ENCODE measurements at places on chromosomes 16 and 17. TPM values are rescaled to one million over a fixed set of nuclear protein-coding genes. Genes with fewer than 3 reads are reported as not detected.

The KRTAP2-1 gene
- total RNA-seq, result not detected

The FN3K gene
- 2.3 TPM for total RNA-seq

The CDK5R1 gene
- 13.1 TPM for total RNA-seq

The CA5A gene
- not detected for total RNA-seq

The ASPHD1 gene
- total RNA-seq, result 1.9 TPM

The NME3 gene
- 53.1 TPM for total RNA-seq

The AGRP gene
- total RNA-seq, result not detected

The DRC3 gene
- 0.34 TPM for total RNA-seq

The ITGB4 gene
- 0.67 TPM for total RNA-seq

The MYO15B gene
- total RNA-seq, result 16.8 TPM

The CDH5 gene
- total RNA-seq, result not detected

The TMEM11 gene
- 27.2 TPM for total RNA-seq

The KRT17 gene
- total RNA-seq, result not detected

The MBTD1 gene
- total RNA-seq, result 7.8 TPM

The ZPBP2 gene
- total RNA-seq, result 1.0 TPM

The CLEC19A gene
- total RNA-seq, result not detected

DNA sequence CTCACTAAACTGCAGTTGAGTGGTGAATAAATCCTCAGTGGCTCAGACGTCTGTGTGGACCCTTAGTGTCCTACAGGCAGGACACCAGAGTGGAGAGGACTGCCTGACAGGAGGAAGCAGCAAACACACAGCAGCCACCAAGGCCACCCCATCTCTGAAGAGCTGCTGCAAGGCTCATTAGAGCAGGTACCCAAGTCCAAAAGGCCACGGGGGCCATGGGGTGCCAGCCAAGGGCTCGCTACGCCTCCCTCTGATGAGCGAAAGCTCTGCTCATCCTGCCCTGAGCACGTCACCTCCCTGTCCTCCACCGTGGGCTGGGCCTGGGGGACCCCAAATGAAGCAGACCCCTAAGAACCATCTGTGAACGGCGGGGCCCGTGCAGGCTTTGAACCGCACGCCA lies 70.1 kb upstream of the DOC2B start:
- DNase-seq, result no peak

- no peak for DNase-seq
Measured at GRCh38 chr17:65198653-65199382, 61.6 kb downstream of the RGS9 start.

GRCh38 chr17:67982686-67983382 lies 13.4 kb downstream of the C17orf58 start:
- DNase-seq, result no peak

- DNase-seq, result no peak
Measured at GRCh38 chr17:61076621-61077031, 323.0 kb upstream of the TBX2 start.

- no peak for DNase-seq
Measured at GRCh38 chr17:48773245-48773644, 43.8 kb downstream of the TTLL6 start.

GRCh38 chr16:7400117-7400890 lies 67.7 kb downstream of the RBFOX1 start:
- DNase-seq, result no peak

DNA sequence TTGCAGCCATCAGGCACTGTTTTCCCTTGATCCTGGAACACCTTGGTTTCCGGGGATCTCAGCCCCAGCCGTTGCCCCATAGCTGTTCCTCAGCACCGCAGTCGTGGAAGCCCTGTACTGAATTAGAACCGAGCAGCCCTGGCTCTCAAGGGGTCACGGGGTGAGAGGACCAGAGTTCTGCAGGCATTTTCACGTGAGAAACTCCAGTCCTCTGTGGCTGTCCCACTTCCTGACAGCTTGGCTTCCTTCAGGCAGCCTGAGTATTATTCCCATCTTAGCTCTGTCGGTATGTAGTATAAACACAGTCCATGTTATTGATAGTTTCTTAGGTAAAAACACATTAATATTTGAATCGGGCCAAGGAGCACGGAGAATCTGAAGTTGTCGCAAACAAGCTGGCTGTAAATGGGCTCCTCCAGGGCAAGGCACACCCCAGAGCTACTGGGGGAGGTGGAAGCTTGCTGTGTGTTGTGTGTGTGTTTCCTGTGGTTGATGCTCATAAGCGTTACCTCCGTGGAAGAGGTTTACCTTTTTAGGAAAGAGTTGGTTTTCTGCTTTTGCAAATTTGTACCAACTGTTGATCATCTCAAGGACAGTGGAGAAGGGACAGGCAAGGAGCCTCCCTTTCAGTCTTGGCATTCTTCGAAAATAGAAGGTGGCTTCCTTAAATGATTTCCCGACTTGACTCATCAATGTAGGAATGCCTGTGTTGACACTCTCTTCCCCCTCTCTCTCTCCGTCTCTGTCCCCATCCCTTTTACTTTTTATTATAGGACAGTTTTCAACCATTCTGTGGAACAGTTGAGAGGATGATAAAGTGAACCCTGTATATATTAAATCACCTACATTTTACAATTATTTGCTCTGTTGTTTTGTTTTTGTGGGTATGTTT lies 208.9 kb upstream of the CHMP6 start:
- peak; percentile 58 for DNase-seq

- DNase-seq, result peak; percentile 55
Measured at GRCh38 chr16:397736-398332, 835 bp downstream of the NME4 start.

GRCh38 chr16:56198755-56199114 lies 7.4 kb downstream of the GNAO1 start:
- DNase-seq, result no peak

GRCh38 chr16:29729116-29729521 lies 16.7 kb downstream of the C16orf54 start:
- no peak for DNase-seq

DNA sequence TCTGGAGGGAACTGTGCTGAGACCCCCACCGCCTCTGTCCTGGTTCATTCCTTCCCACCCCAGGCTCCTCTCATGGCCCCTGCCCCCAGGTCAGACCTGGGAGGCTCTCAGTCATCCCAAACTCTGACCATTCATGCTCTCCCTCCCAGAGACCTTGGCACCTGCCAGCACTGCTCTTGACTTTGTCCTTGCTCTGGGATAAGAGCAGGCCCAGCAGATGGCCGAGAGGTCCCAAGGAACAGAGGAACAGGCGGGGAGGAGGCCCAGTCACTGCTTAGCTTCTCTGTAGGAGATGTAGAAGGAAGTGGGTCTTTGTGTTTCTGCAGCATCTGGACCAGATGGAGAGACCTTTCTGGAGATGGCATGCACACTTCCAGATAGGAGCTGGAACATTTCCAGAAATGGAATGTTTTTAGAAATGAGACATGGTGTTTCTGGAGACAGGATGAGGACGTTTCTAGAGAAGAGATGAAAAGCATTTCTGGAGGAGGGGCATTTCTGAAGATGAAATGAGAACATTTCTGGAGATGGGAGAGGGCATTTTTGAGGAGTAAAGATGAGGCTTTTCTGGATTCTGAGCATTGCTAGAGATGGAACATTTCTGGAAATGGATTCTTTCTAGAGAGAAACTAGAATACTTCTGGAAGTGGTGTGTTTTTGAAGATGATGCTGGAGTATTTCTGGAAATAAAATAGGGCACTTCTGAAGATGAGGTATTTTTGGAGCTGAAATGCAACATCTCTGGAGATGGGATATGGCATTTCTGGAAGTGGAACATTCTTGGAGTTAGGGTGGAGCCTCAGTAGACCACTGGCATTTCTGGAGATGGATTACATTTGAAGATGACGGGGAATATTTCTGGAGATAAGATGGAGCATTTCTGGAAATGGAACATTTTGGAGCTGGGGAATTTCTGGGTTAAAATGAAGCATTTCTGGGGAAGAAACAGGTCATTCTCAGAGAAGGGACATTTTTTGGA lies 55.2 kb downstream of the RAI1 start:
- DNase-seq, result no peak

GRCh38 chr17:1592751-1593629 lies 30.4 kb upstream of the PITPNA start:
- DNase-seq, result no peak

DNA sequence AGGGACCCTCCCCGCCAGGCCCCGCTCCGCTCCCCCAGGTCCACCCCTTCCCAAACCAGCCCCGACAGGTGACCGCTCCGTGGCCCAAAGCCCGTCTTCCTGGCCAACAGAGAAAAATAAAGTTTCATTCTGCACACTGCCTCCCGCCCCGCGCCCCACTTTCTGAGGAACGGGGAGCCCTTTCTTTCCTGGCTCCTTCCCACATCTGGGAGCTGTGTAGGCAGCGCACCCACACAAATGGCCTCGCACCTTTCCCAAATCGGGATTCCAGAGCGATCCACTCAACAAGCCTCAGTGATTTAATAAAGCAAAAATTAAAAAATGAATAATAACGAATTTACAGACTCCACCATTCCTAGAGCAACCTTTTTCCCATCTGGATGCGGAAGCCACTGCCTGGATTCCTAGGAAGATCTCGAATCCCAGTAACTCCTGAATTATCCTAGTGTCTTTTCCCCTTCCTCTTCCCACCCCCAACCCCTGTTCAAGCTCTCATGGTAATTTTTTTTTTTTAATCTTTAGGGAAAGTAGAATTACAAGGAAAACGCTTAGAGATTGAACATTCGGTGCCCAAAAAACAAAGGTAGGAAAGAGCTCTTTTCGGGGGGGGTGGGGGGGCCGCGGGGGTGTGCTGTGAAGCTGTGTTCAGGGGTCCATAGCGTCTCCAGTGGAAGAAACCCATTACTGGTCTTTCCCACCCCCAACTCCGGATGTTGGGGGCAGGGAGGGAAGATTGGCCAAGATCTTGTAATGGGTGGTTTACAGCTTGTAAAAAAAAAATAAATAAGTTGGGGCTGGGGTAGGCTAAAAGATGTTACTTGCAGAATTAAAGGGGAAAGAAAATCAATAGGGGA lies 1.6 kb downstream of the IGF2BP1 start:
- DNase-seq, result no peak

DNA sequence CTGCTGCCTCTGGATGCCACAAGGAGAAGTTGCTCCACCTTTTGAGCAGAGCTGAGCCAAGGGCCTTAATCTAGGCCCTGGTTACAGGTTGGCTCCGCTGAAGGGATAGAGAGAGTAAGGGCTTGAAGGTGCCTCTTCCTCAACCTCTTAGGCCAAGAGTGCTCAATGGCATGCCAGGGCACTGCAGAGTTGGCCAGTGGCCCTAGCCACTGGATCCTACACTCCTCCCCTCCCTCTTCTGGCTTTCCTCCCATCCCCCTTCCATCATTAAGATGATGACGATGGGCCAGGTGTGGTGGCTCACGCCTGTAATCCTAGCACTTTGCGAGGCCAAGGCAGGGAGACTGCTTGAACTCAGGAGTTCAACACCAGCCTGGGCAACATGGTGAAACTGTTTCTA lies 50.5 kb downstream of the MYO18A start:
- no peak for DNase-seq

GRCh38 chr17:64599187-64599676 lies 62.9 kb downstream of the SMURF2 start:
- DNase-seq, result peak; percentile 78

- DNase-seq, result peak; percentile 91
Measured at GRCh38 chr16:27426423-27427408, 24.7 kb downstream of the IL21R start.

DNA sequence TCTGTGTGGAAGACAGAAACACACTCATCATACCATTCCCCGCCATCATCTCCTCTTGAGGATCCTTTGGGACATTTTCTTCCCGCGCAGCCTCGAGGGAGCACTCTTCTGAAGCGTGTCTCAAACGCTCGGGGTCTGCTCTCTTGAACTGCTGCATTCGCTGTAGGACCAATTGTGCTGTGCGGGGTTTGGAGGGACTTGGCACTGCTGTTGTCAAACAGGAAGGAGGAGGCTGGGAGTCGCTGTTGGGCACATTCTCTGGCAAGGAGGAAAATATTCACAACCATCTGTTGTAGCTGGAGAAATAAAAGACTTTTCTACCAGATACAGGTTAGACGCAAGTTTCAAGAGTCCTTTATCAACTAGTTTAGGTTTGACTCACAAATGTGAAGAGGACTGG lies 5.0 kb downstream of the SLX4 start:
- no peak for DNase-seq

GRCh38 chr17:70327723-70328122 lies 158.4 kb downstream of the KCNJ2 start:
- DNase-seq, result no peak

DNA sequence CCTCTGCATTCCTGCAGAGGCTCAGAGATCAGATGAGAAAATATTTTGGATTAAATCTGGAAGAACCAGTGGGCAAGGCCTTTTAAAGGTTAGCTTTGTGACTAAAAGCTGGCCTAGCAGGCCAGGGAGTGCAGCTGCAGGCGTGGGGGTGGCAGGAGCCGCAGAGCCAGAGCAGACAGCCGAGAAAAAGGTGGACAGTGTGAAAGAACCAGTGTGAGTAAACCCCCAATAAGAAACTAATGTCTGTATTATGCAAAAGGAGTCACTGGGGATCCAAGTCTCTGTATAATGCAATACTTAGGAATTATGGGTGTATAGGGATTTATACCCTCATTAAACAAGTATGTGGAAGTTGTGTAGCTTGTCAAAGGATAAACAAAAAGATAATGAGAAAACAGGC lies 21.4 kb upstream of the SPACA3 start:
- peak; percentile 24 for DNase-seq

- DNase-seq, result no peak
Measured at GRCh38 chr16:85250609-85251223, 138.4 kb upstream of the CIBAR2 start.

DNA sequence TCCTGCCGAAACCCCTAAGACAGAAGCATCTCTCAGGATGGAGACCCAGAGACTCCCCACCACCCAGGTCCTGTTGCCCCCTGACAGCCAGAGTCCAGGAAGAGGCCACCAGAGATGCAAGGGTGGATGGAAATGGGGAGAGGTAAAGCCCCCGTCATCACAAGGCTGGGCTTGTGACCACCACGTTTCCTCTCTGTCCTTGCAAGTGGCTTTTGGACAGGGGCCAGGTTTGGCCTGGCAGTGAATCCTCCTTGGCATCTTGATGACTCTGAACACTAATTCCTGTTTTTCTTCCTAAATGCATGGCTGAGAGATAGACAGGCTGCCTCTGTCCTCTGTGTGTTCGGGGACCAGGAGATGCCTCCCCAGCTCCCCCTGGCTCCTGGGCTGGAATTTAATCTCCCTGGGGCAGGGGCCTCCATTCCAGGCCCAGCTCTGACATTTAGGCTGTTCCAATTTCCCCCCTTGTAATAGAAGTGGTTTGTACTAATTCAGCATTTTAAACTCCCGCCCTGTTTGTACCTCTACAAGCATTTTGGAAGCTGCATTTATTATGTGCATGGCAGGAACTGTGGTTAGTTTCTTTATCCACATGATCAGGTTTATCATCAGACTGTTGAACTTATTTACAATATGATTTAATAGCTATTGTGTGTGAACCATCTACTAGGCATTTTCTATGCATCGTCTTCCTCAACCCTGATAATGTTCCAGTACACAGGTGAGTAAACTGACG lies 116.1 kb upstream of the IRX6 start:
- DNase-seq, result no peak

- no peak for DNase-seq
Measured at GRCh38 chr16:49556606-49557446, 183.2 kb downstream of the C16orf78 start.

- DNase-seq, result peak; percentile 34
Measured at GRCh38 chr17:6496116-6496481, 51.8 kb downstream of the PIMREG start.

GRCh38 chr17:79046916-79047280 lies 22.9 kb downstream of the C1QTNF1 start:
- no peak for DNase-seq

Data from activated CD4-positive, alpha-beta memory T cell treated with anti-CD3 and anti-CD28 coated beads for 36 hours (primary cell).